ENCODE measurements at places on chromosomes 12 and 14.

- DNase-seq = no peak
Measured at GRCh38 chr12:64678248-64678647, 68.0 kb downstream of the RASSF3 start.

- DNase-seq = no peak
Measured at GRCh38 chr12:83514372-83514771, 827.7 kb downstream of the TMTC2 start.

GRCh38 chr12:52359621-52360061, 7.6 kb downstream of the KRT85 start:
- DNase-seq = no peak

GRCh38 chr14:91075553-91075952, 15.1 kb upstream of the RPS6KA5 start:
- DNase-seq = no peak

Data from stimulated activated CD4-positive, alpha-beta T cell treated with anti-CD3 and anti-CD28 coated beads, Interleukin-1b, Interleukin-23, amount 100 ng/mL, for 1 hour (primary cell).